ENCODE measurements at places on chromosomes 4 and X.

DNA sequence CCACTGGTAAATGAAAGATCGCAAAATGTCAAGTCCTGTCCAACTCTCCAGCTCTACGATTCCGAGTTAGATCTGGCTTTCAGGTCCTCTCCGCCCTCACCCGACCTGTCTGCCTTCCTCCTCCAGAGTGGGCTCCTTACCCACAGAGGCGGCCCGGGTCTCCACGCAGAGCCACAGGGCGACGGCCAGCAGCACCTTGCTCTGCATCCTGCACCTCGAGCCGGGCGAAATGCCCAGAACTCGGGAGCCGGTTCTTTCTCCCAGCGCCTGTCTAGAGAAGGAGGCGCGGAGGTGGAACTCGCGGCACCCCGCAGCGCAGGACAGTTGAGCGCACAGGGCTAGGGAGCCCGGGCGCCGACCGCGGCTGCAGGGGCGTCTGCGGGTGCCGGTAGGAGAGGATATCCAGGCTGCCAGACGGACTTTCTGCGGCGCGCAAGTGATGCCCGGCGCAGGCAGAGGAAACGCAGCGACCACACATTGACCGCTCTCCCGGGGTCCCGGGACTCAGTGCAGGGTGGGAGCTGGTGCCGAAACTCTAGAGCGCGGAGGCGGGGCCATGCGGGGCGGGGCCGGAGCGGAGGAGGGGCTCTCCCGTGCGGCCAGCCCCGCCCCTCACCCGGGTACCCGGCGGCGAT, at the start of gene KDR:
Gene KDR (minus strand): TSS at position 509 of the 635 bp plus-strand sequence. CDS start 302 bp downstream, at position 207.
- DNase-seq: peak; percentile 8

GRCh38 chr4:26319949-26320537, 771 bp upstream of the RBPJ start:
- DNase-seq: no peak

GRCh38 chrX:138748480-138748879, 37.0 kb upstream of the FGF13 start:
- DNase-seq: no peak

- no peak for DNase-seq
These were observed 47.0 kb upstream of the GPC3 start for GRCh38 chrX:134032441-134032840.

GRCh38 chrX:20347481-20347880, 80.8 kb upstream of the RPS6KA3 start:
- no peak for DNase-seq

DNA sequence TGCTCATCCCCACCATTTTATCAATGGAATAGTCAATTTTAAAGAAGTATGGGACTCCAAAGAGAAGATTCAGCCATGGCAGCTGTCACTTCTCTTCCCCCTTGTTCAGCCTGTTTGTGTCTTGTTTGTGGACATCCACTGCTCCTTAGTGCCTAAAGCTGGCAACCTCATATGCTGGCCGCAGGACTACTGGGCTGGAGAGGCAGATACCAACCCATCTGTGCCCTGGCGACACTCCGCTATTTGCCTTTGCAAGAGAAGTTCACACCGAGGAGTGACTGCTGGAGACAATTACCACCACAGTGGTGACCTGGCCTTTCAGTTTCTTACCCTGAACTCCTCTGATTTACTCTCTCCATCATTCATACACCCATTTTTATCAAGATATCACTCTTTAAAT, 64.3 kb downstream of the NHSL2 start:
- no peak for DNase-seq

GRCh38 chr4:1604706-1605205, 79.4 kb downstream of the FAM53A start:
- peak; percentile 30 for DNase-seq

GRCh38 chrX:98717970-98718369, 1692.1 kb downstream of the PCDH19 start:
- DNase-seq: no peak

GRCh38 chr4:26015133-26015651, 101.2 kb downstream of the SMIM20 start:
- DNase-seq: no peak

GRCh38 chr4:55753856-55754255, 65.7 kb upstream of the EXOC1L start:
- DNase-seq: no peak

DNA sequence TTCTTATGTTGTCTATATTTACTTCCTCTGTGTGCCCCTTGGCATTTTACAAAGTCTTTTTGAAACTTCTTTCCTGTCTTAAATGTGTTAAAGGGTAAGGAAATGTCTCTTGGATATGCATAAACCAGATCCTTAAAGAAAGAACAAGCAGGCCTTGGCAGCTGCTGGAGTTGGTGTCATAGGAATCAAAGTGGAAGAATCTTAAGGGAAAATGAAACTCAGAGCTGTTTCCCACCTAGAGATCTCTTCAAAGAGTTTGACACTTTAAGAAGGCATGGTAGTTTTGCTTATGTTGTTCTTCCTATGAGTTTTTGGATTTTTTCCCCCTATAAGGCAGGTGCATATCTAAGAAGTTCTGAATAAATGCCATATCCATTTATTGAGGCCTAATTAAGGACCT, 37.0 kb upstream of the CWH43 start:
- DNase-seq: no peak

- DNase-seq: no peak
These were observed 75.0 kb downstream of the HS6ST2 start for GRCh38 chrX:132883358-132883915.

- DNase-seq: no peak
These were observed 959.0 kb downstream of the C4orf33 start for GRCh38 chr4:130054908-130055307.

DNA sequence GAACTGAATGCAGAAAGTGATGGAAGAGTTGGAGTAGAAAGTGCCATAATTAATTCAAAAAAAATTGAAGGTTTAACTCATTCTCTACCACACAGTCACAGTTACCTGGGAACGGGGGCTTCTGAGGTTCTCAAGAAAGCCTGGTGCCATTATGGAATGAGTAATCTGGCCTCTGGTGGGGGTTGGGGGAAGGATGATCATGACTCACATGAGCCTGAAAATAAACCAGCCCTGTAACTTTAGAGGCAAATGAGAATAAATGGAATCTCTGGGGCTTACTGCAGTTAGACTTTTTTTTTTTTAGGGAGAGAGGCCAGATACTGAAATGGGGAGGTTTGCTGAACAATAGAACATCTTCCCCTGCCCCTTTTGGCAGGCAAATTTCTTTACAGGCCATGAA, 55.3 kb downstream of the SOD3 start:
- DNase-seq: no peak

DNA sequence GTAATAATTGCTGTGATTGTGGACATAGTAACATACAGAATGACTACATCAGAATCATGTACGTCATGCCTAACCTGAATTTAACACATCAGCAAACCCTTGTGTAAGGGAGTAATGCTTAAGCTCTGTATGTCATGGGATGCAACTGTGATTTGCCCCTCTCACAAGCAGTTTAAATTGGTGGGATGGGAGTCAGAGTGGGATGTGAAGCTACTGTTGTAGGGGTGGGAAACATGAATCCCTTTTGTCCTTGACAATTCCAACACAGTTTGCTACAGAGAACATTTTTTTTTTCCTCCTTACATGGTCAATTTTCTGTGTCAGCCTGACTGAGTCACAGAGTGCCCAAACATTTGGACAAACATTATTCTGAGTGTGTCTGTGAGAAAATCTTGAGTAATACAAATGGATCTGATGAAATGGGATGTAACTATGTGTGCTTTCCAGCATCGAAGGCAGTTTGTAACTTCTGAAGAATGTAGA, 392.8 kb downstream of the GPM6A start:
- no peak for DNase-seq

- no peak for DNase-seq
These were observed 495.9 kb downstream of the SPRY1 start for GRCh38 chr4:123892368-123892976.

- no peak for DNase-seq
These were observed 49.0 kb downstream of the DDX3X start for GRCh38 chrX:41382714-41383645.
